ENCODE measurements at places on chromosomes 12 and 14.

DNA sequence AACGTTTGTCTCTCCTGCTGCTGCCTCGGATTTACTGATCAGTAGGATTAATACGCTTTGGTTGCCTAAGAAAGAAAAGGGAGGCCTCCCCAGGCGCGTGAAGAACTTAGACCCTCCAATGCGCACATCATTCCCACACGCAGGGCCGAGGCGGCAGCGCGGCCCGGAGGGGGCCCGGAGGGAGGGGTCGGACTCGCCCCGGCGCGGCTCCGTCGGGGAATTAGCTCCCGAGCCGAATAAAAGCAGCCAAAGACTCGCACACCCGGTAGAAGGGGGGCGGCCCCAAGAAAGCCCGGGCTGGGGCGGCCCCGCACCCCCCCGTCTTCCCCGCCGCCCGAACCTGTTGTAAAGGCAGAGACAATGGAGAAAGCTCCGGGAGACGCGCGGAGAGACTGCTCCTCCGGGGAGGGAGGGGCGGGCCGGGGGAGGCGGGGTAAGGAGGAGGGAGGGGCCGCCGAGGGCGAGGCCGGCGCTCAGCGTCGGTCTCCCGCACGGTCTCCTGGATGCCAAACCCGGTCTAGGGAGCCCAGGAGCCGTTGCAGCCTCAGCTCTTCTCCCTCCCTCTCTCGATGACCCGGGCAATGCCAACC lies at the start of gene NELL2:
TSS of gene NELL2 (minus strand) at position 362 of the 590 bp plus-strand sequence. CDS start 446 bp downstream, outside the sequence.
- DNase-seq: peak; percentile 47

GRCh38 chr14:105092171-105093037 lies 27.2 kb upstream of the GPR132 start:
- no peak for DNase-seq

- no peak for DNase-seq
Observed at GRCh38 chr12:2064071-2064507, 11.3 kb downstream of the CACNA1C start.

- DNase-seq: no peak
Observed at GRCh38 chr12:24252602-24253001, 303.1 kb upstream of the SOX5 start.

DNA sequence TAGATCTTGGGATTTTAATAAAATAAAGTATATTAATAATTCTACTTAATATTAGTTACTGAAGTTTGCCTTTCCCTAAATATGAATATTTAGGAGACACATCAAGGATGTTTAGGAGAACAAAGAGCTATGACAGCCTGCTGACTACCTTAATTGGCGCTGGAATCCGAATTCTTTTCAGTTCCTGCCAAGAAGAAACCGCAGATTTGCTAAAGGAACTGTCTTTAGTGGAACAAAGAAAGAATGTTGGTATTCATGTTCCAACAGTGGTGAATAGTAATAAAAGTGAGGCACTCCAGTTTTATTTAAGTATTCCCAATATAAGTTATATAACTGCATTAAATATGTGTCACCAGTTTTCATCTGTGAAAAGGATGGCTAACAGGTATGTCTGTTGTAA lies 54.5 kb downstream of the MIS18BP1 start:
- no peak for DNase-seq

- no peak for DNase-seq
Observed at GRCh38 chr12:25932971-25933370, 25.5 kb upstream of the RASSF8 start.

DNA sequence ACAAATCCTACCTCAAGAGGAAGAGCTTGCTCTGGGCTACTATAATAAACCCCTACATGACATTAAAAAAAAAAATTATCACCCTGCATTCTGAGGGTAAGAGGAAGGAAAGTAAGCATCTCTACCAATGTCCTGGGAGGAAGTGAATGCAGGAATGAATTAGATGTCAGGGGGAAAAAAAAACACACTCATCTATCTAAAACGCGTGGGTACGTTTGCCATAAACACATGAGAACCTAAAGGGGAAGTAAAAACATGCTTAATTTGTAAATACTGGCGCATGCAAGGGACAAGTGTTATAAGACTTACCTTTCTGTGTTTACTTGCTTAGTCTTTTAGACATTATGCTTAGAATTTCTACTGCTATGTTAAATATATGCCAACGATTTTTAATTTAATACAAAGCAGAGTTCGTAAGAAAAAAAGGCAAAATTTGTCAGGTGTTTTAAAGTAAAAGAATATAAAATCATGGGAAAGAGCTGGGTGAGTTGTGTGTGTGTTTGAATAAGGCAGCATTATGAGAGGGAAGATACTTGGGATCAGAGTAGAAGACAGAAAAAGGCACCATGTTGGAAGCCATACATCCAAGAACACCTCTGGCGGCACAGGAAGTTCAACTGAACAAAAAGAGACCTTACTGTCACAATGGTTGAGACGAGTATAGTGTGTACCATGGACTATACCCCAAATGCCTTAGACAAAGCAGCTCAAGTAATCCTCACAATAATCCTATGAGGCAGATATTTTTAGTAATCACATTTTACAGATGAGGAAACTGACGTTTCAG lies 1.5 kb downstream of the TMED8 start:
- DNase-seq: no peak

DNA sequence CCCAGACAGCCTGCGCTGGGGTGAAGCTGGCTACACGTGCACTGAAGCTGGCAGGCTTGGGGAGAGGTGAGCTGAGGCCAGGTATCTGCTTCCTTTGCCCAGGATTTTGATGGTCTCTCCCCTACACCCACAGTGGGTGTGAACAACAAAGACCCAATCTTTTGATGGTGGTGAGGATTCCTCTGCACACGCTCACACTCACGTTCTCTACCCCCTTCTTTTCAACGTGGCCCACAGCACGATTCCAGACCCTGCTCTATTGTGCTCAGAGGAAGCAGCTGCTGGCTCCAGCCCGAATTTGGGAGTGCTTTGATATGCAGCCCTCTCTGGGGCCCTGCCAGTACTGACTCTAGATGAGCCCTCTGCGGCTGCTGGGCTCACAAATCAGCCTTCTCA lies 4.9 kb downstream of the CD9 start:
- no peak for DNase-seq

- no peak for DNase-seq
Observed at GRCh38 chr14:58108717-58109116, 43.3 kb downstream of the ARMH4 start.

DNA sequence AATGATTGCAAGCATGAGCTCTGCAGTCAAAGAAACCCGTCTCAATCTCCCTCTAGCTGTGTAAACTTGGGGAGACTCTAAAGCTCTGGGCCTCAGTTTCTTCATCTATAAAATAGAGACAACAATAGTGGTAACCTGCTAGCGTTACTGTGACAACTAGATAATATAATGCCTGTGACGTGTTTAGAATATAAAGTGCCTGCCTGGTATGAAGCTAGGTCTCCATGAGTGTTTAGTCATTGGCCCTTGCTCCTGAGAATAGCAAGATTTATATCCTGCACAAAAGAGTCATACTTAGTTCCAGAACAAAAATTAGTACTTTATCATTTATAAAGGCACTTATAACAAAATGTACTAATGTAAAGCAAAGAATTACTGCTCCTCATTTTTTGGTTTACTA lies 8.8 kb upstream of the DCP1B start:
- DNase-seq: no peak

DNA sequence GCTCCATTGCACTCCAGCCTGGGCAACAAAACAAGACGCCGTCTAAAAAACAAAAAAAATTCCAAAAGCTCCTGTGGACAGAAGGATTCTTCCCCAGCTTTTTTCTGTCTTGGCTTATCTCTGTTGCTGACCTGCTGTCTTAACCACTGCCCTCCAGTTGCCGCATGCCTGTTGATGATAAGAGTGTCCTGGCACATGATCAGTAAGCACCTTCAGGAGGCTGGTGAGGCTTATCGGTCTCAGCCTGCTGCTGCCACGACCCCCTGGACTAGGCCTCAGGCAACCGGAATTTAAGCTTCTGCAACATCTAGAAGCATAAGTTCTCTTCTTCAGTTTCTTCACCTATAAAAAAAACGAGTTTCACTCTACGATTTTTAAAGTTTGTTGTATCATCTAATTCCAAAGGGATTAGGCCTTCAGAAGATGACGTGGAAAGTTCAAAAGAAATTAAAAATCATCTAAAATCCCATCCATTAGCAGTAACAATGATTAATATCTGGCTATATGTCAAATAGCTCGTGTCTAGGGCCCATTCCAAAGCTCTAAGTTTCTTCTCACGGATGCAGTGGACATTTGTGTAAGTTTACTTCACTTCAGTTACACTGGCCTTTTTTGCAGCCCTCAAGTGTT lies 46.4 kb downstream of the RESF1 start:
- no peak for DNase-seq

DNA sequence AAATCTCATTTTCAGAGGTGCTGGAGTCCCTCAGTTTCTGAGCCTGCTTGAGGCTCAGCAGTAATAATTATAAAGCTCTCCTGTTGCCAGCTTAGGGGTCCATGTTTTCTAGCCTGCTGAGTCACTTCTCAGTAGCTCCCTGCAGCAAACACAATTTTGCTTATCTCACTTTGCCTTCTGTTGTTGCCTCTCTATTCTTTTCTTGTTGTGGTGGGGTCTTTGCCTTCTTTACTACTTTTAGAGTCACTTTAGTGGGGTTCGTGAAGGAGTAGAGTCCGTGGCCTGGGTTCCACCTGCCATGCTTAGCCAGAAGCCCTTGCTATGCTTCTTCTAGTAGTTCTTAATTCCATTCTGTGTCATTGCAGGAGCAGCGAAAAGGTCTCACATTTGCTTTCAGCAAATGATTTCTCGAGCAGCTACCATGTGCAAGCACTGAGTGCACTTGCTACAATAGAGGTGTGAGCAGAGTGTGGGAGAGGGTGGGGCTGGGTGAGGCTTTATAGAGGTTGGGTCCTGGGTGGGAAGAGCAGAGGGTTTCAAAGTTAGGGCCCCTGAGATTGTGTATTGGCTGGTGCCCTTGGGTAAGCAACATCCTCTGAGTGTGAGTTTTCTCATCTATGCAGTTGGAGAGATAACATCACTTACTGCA lies 114.3 kb downstream of the ADCK1 start:
- DNase-seq: no peak

GRCh38 chr14:53956427-53957201 lies at the start of gene BMP4:
BMP4 (minus strand) TSS chr14:53956825; CDS start chr14:53952222, 4,603 bp downstream.
- peak; percentile 66 for DNase-seq

DNA sequence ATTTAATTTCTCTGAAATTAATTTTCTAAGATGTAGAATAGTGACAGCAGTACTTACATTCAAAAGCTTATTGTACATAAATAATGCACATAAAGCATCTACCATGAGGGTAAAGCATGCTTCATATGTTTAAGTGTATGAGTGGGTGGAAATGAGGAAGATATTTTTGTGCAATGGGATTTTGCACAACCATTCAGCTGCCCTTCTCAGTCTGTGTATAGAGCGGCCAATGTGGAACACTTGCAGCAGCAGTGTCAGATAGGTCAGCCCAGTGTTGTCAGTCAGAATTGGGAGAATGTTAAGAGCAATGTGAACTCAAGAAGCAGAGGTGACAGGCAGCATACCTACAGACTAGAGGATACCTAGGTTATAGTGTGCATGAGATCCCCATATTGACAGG lies 72.5 kb upstream of the ATP2B1 start:
- DNase-seq: no peak

DNA sequence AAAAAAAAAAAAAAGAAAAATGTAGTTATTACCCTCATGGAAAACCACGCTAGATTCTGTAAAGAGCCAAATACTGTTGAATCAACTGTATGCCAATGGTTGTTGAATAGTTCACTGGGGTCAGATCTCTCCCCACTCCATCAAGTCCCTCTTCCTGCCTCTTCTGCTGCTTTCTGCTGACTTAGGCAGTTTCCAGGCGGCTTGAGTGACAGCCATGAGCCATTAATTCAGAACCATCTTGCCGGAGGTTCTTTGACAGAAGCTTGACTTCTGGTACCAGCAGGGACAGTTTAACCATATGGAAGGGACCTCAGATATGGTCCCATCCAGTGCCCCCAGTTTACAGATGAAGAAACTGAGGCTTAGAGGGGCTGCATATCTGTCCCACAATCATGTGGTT lies 34.5 kb downstream of the TSPAN11 start:
- DNase-seq: no peak
